ENCODE measurements at places on chromosomes 7 and 10.

GRCh38 chr7:26188206-26188956, 12.2 kb downstream of the HNRNPA2B1 start:
- DNase-seq, result no peak

DNA sequence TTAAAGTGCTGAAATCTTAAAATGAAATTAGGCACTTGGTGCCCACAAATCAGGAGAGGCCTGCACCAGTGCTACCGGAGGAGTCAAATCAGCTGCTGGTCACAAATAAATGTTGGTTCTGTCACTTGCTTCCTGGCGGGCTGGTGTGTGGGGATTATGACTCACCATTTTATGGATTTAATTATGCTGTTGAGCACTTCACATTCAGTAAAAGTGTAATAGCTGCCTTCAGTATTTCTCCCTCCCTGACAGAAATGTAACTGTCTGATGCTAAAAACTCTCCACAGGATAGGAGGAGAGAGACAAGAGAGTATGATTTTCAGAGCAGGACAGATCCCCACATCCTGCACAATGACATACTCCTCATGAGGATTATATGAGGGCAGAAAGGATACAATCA, 186.0 kb downstream of the JAZF1 start:
- no peak for DNase-seq

DNA sequence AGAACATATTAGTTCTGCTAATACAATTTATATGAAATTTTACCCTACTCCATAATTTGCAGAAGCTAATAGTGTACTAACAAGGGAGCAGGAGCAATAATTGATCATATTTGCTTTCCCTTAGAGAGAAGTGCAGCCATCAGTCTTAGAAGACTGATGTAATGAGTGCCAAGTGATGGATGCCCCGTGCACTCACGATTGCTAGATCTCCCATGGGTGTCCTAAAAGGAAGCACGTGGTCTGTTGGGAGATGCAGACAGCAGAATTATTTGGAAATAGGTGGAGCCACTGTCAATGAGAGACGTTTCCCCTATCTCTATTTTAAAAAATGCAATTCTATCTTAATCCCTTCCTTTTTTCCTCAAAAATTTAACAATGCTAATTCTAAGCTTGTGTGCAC, 772.2 kb upstream of the C7orf33 start:
- DNase-seq, result no peak

DNA sequence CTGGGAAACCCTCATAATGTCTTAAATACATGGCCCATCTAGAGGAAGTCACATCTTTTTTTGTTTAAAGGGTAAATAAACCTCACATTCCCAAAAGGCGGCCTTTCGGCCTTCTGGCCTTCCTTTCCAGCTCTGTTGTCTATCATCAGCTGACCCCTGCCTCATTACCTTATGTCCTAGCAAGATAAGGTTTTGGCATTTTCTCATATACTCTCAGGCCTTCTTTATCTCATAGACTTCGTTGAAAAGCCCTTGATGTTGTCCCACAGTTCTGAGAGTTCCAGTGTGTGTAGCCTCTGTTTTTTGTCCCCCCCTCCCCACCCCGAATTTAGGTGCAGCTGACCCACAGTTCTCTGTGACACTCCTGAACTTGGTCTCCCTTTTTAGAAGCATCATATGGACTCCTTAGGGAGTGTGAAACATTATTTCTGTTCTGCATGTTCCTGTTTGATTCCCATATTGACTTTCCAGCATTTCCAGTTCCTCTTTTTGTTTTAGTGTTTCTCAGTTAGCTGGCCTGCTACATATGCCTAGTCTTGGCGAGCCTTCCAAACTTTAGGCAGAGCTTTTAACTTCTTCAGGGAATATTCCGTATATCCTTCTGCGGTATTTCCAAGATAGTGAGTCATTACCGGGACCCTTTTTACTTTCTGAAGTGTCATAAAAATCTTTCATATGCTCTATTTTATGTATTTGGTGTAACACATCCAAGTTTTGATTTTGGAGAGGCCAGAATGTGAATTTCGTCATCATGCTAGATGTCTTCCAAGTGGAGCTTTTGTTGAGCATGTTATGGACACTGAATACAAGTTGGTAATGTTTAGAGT, 138.5 kb downstream of the LRRC4 start:
- DNase-seq, result no peak

DNA sequence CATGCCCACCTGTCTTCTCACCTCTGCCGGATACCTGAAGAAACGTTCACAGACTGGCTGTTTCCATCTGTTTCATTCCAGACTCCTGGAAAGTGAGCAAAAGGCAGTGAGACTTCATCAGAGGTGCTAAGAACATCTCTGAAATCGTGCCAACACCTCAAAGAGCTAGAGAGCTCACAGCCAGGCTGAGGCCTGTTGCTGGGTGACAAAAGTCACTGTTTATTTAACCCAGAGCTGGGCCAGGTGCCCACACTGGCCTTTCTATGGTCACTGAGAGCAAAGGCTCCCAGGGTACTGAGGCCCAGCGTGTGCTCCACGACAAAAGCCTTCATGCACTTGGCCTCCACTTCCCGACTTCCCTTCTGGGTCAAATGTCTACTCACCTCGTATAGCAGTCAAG, 3.7 kb upstream of the NANOS1 start:
- DNase-seq, result no peak

DNA sequence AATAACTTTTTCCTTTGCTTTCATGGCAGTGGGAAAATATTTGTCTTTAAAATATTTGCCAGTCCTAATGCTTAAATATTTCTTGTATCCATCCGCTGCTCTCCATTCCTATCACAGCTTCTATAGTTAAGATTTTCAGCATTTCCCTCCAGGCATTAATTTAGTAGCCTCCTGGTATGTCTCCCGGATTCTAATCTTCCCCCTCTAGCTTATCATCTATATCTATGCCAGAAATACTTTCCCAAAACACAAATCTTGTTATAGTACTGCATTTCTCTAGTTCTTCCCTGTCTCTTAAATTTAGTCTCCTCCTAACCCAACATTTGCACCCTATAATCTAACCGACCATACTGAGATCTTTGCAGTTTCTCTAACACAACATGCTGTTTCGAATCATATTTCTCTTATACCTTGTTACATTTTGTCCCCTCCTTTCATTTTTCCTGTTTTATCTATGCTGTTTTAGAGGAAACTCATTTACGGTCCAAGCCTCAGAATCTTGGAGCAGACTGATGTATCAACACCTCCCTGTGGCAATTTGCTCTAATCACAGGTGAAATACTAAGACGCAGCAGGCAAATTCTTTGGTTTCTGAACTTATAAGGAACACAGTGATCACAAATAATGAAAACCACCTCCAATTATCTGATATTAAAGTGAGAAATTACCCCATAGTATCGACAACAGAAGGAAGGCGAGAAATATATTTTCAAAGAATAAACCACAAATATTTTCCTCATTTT, 10.3 kb downstream of the CNTNAP2 start:
- no peak for DNase-seq

DNA sequence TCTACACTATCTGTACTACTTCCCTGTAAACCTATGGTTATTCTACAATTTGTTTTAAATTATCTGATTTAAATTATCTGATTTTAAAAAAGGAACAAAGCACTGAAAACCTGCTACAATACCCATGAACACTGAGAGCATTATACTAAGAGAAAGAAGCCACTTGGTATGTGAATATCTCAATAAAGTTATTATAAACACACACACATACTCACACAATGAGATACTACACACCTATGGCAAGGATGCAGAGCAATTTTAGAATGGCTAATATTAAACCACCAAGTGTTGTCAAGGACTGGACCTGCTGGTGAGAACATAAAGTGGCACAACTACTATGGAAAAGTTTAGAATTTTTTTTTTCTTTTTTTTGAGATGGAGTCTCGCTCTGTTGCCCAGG, 82.7 kb downstream of the IGF2BP3 start:
- DNase-seq, result no peak

- DNase-seq, result peak; percentile 49
Measured at GRCh38 chr7:108454674-108455550, 1.3 kb downstream of the NRCAM start.

- no peak for DNase-seq
Measured at GRCh38 chr10:93154531-93154930, 80.8 kb downstream of the CYP26A1 start.

DNA sequence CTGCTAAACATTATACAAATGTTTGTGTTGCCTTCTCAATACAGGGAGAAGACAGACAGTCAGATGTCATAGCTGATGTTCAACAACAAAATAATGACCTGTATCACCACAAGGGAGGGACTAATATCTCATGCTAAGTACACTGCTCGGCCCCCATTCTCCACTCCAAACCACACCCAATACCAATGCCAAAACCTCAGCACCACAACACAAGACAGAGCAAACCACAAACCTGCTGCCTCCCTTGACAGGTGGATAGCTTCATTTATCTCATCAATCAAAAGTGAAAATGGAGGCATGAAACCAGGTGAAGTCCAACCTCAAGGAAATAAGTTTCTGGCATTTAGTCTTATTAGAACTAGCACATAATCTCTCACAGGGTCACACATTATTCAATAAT, 109.5 kb downstream of the PARD3 start:
- no peak for DNase-seq

GRCh38 chr7:159010411-159010810, 134.3 kb downstream of the VIPR2 start:
- DNase-seq, result no peak

DNA sequence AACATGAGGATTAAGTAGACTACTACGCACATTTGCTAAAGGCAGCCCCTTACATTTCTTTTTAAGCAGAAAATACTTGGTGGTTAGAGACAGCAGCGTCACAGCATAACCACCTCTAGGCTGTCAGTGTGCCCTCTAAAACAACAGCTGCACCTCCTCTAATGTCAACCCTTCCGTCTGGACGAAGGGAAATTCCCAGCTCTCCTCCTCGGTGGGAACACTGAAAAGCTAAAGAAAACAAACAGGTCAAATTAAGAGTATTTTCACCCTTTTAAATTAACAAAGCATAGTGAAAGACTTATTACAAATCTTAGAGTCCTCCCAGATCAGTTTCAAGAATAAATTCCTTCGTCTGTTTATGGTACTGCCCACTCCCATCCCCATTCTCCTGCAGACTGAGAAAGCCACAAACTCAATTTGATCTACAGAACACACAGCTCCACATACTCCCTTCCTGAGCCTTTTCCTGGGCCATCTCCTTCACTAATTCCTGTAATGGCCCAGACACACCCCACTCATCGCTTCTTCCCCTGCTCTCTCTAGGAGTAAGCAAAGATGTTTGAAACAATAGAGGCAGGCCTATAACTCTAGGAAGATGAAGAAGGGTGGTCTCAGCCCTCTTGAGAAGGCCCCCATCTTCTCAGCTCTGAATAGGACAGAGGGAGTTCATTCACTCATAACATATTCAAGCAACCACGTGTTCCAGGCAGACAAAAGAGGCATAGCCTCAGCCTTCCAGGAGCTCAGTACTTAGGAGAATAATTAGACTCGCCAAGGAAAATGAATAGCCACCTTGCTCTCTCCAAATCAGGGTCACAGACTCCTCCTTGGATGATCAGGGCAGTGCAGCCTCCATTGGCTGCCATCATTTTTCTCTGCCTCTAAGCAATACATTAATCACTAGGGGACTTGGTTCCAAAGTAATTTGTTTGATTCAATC, 47.5 kb upstream of the HNRNPH3 start:
- no peak for DNase-seq

DNA sequence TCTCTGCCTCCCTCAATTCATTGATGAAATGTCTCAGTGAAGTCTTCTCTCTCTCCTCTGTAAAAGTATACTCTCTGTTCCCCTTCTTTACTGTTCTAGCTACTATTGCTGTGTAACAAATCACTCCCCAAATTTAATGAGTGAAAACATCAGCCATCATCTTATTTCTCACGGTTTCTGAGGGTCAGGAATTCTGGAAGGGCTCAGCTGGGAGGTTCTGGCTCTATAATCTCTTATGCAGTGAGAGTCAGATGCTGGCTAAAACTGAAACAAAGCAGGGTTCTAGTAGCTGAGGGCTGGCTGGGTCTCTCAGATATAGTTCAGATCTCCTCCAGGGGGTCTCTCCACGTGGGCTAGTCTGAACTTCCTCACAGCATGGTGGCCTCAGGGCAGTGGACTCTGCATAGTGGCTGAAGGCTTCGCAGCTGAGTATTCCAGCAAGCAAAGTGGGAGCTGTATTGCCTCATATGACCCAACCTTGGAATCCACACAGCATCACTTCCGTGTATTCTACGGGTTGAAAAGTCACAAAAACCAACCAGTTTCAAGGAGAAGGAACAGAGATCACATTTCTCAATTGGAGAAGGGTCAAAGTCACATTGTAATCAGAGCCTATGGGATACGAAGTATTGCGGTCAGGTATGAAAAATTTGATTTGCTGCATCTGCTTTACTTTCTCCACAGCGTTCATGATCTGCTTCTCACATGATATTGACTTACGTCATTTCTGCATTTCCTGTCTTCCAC, 74.8 kb upstream of the ATRNL1 start:
- DNase-seq, result no peak

- no peak for DNase-seq
Measured at GRCh38 chr7:11524476-11525397, 307.3 kb downstream of the THSD7A start.

DNA sequence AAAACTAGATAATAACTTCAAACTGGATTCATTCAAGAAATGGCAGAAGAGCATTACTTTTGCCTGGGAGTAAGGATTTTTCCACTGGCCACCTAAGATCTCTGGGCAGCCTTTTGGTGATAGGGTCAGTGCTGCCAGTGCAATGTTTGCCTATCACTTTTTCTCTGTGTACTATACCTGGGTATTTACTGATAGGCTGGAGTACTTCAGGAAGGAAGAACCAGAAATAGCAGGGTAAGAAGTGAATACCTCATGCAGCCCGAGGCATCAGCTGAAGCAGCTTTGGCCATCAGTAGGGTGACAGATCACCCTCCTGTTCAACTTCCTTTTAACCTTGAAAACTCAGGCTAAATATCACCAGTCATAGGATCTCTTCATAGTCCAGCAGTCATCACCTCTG, 5.5 kb upstream of the PAPSS2 start:
- no peak for DNase-seq

DNA sequence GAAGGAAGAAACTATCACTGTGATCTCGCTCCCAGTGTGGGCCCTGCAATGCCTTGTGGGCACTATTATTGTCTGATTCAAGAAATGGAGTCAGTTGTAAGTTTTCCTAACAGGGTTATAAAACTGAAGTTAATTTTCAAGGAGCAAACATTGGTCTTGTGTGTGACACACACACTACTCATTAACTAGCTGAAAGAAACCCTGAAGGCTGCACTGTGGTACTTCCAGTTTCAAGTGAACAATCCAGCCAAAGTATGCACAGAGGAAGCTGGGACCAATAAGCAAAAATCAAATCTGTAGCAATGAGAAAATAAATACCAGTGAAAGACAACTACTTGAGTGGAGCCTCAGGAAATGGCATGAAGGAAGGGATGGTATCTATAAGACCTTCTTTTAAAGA, 506.6 kb upstream of the POT1 start:
- DNase-seq, result no peak

- DNase-seq, result no peak
Measured at GRCh38 chr7:29256693-29257002, 62.1 kb downstream of the CHN2 start.

- no peak for DNase-seq
Measured at GRCh38 chr7:69776611-69777010, 178.3 kb downstream of the AUTS2 start.

DNA sequence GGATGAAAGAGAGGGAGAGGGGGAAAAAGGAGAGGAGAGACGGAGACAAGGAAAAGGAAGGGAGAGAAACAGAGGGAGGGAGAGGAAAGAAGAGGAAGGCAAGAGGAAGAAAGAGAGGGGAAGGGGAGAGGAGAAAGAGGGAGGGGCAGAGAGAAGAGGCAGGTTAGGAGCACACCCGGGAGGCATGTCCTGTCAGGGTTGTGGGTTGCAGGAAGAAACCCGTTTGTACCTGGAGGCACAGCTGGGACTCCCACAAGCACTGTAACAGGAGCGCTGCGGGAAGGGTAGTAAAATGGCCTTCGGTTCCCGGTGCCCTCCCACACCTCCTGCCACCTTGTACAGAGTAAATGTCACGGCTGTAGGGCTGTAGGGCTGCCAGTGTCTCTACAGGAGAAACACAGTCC, 24.7 kb downstream of the FGFR2 start:
- DNase-seq, result no peak
